ENCODE measurements at places on chromosomes 11 and 22.

GRCh38 chr11:96122601-96123074 lies 198.7 kb upstream of the MTMR2 start:
- no peak for DNase-seq

DNA sequence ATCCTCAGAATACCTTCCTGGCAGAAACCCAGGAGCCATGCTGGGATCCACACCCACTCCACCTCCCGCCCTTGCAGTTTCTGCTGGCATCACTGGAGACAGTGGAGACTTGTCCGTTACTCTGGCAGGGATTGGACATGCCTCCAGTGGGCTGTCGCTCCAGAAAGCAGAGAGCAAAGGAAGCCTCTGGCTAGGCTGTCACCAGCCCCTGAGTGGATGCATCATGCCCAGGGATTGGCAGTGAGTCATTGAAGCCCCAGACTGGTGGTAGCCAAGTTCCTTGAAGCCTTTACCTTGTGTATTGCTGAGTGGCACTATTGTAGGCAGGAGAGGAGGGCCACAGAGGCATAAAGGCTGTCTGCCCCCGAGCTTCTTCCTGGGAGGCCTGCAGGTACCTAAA lies 34.8 kb upstream of the E2F8 start:
- DNase-seq: no peak

GRCh38 chr11:17645190-17645970 lies 74.0 kb upstream of the MYOD1 start:
- DNase-seq: no peak

DNA sequence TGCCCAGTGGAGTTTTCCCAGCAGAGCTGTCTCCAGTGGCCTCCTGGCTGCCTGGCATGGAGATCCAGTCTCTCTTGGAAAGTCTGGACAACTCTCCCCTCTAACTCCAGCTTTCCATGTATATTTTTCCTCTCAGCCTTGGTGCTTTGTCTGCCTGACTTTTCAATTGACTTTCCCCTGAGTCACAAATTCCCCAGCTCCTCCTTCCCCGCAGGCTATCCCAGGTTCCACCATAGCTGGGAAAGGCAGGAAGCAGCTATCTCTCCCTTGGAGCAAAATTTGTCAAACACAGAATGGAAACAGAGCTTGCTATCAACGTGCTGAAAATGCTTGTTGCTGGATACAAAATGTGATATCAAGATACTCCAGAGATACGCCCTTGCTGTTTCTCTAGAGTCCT lies 384.8 kb downstream of the TMEM135 start:
- DNase-seq: no peak

DNA sequence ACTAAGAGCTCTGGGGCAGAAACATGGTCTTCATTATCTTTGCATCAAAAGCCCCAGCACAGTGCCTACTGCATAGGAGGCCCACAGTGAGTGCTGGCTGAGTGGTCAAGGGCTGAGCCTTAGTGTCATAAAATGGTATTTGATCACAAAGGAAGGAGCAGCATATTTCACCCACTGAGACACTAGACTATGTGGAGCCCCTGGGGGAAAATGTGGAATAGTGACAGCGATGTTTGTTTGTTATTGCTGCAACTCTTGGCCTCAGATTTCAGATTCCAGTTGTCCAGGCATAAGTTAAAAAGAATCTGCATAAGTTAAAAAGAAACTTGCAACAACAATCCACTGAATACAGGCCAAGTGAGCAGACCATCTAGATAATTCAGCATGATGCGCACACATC lies 7.0 kb downstream of the KIRREL3 start:
- no peak for DNase-seq

DNA sequence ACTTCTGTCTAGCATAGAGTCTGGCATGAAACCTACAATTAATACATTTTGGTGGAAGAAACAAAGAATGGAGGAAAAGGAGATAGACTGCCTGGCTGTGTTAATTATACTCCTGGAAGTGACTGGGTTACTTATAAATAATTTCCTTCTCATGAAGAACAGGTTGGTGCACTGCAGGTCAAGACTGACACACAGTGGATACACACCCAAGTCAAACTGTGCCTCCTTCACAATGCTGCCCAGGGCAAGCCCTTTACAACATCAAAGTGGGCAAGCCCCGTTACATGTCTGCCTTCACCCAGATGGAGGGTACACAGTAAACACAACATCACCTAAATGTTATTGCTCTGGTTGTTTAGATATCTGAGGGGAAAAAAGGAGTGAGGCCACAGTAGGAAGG lies 83.7 kb upstream of the KCNA4 start:
- no peak for DNase-seq

DNA sequence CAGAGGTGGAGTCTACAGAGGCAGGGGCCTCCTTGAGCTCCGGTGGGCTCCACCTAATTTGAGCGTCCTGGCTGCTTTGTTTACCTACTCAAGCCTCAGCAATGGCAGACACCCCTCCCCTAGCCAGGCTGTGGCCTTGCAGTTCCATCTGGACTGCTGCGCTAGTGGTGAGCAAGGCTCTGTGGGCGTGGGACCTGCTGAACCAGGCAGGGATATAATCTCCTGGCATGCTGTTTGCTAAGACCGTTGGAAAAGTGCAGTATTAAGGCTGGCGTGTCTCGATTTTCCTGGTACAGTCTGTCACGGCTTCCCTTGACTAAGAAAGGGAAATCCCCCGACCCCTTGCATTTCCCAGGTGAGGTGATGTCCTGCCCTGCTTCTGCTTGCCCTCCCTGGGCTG lies 77.7 kb downstream of the GDPD4 start:
- DNase-seq: no peak

DNA sequence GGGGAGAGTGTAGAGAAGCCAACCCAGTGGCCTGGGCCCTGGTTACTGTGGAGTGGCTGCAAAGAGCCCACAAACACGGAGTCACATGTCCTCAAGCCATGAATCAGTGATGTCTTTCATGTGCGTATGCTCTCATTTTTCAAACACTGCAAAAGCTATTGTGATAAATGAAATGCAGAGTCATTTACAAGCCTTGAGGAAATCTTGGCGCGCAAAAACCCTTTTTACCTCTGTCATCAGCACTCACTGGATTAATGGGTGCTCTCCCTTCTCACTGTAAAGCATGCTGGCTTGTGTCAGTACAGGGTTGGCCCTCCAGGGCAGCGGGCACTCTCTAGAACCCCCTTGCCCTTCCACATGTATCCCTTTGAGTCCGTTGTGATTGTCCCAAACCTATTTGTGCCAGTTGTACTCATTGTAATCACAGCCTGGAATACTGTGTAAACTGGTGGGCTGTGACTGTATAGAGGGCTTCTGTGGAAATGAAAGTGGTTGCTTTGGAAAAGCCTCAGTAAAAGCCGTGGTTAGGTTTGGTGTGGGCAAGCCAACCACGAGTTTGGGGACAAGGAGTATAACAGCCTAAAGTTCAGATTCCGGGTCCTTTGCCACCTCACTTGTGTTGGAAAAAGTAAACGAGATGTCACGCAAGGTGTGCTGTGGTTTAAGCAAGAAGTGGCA lies 10.4 kb downstream of the GNAZ start:
- DNase-seq: no peak

DNA sequence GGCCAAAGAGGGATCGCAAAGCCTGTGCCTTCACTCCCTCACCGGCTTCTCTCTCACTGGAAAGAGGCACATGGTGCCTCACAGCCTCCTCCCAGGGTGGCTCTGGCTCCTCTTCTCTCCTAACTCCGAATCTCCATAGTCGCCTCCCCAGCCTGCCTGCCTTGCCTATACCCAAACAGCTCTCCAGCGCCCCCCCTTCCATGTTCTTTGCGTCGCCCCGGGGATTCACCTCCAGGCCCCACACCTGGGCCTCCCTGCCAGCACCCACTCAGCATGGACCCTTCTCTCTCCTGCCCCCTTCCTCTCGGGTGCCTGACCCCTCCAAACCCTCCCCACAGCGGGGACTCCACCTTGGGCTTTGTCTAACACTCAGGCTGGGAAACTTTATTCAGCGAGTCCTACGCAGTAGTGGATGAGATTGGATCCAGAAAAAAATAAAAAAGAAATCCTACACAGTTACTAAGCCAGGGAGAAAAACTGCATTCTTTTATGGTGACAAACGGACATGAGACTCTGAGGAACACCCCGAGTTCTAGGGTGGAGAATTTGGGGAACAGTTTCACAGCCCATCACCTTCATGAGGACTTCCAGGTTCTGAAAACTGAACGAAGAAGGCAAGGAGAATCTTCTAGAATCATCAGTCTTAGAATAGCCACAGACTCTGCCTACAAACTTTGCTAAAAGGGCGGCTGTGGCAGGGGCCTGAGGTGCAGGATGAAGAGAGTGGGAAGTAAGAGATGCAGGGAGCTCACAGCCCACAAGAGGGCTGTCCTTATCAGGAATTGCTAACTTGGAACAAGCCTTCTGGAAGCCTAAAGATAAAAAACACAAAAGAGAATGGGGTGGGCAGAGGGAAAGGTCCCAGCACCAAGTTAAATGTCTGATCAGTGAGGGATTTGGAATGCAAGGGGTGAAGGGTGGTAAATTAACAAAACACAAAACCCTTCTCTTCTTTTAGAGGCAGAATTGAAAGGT lies 5.3 kb downstream of the PPM1F start:
- DNase-seq: peak; percentile 31

GRCh38 chr11:557328-558132 lies 3.0 kb downstream of the LMNTD2 start:
- no peak for DNase-seq

GRCh38 chr22:30541961-30542810 lies 4.4 kb downstream of the SEC14L6 start:
- no peak for DNase-seq

DNA sequence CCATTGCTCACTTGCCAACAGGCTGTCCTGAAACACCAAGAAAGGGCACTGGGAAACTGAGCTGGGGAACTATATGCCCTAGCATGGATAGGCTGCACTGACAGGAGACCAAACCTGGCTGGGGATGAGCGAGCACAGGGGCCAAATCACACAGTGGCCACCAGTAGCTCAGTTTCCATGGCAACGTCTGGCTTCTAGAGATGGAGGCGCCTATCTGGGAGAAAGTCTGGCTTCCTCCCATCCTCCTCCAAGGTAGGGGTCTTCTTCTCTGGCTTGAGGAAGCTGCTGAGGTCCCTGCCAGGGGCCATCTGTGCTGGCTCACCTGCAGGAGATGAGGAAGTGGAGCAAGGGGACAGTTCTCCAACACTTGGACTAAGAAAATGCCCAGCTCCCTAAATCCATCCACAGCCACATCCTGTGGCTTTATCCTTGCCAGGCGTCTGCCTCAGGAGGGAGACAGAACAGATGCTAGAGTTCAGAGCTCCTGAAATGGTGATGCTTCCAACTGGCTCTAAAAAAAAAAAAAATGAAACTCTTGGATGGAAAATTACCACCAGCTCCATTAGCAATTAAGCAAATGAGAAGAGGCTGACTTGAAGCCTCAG lies 48.3 kb downstream of the SYT13 start:
- no peak for DNase-seq

DNA sequence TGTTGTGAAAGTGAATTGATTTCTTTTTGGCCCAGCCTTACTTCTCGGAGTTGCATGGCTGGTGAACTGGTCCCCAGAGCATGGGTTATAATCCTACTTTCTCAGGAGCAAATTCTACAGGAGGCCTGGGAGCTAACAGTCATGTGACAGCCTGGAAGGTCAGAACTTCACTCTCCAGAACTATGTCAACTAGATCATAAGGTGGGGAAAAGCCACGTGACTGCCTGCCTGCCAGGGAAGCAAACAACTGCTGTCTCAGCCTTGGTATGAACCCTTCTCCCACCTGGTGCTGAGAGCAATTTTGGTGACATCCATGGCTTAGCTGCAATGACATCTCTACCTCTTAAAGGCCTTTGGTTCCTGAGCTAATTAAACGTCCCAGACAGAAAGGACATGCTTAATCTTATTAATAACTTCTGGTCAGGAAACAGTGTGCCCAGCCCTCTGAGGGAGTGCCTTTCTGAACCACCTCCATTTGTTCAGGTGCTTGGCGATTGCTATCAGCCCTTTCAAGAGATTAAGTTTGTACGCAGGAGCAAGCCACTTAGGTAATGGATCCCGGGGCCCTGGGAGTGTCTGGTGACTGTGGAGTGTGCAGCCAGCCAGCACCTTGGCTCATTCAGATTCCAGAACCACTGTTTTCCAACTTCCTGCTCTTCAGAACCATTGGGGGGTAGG lies 1.4 kb upstream of the CREB3L1 start:
- DNase-seq: no peak

DNA sequence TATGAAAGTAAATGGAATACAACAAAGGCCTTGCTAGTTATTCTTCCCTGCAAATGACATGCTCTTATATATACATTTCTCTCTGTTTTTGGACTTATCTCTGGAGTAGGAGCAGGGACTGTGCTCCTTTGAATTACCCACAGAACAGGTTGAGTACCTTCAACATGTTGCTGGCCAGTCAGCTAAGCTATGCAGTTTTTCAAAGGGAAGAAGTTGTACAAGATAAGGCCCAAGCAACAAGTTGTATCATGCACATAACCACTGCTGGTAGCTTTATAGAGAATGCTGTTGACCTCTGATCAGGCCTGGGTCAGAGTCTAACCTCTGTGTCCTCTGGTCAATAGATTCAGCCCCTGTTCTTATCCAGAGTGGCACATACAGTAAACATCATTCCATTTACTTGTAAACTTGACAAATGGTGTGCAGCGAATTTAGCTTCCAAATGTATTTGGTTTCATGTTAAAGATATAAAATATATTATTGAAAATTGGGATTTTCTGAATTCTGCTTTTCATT lies 99.6 kb downstream of the C11orf87 start:
- no peak for DNase-seq

DNA sequence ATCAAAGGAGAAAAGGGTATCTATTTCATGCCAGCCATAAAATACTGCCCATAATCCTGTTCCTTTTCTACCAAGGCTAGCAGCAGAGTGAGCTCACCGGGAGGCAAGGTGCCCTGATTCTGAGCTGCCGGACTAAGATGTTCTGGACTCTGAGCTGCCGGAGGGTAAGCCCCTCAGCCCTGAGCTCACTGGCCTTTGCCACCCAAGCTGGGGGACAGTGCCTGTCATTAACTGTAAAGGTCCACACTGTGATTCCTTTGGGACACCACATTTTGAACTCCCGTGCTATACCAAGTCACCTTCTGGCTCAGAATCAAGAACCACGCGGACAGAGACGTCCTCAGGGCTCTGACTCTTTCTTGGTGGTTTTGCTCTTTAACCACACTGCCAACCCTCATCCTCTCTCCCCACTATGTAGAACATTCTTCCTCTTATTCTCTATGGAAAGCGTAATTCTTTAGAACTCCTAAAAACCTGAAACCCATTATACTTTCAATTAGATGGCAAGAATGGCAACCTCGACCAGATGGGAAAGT lies 88.4 kb upstream of the BID start:
- no peak for DNase-seq

- no peak for DNase-seq
These were observed 214.1 kb downstream of the FAM76B start for GRCh38 chr11:95575517-95575916.

- DNase-seq: no peak
These were observed 75.7 kb upstream of the CSNK2A3 start for GRCh38 chr11:11428714-11429113.
